ENCODE measurements at places on chromosomes 2 and 18.

- ATAC-seq = no peak
Observed at GRCh38 chr18:3442919-3443318, 7.1 kb upstream of the TGIF1 start.

GRCh38 chr2:40034801-40035200 is 255.7 kb upstream of the THUMPD2 start:
- no peak for ATAC-seq

DNA sequence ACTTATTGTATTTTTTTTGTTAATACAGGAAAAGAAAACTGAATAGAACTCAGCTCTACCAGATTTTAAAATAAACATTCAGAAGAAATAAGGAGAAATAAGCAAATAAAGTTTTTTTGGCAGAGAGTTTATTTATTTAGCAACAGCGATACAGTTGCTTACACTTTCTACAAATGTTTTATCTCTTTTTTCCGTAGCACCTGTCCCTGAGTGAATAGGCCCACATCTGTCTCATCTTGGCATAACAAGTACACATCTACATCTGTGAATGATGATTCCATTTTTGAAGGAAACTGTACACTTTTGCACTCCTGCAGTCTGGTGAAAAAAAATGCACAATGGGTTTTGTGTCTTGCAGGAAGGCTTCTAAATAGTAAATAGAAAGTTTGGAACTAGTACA is 783.6 kb upstream of the ZEB2 start:
- ATAC-seq = no peak

DNA sequence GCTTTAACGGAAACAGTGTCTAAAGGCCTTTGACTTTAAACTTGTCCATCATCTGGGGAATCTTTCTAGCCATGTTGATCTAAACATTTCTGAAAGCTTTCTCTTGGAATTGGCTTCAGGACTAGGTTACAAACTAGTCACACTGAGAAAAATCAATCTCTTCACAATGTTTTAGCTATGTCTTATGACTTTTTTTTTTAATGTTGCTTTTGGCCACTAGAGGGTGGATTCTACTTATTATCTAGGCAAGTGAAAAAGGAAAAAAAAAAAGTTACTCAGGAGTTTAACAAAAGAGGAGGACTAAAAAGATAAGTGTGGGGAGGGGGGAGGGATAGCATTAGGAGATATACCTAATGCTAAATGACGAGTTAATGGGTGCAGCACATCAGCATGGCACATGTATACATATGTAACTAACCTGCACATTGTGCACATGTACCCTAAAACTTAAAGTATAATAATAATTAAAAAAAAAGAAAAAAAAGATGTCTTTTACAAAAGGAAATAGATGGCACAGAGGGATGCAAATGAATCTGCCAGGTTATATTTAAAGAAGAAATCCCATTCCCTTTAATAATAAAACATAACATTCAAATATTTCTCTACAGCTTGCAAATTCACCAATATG is 160.4 kb upstream of the PID1 start:
- no peak for ATAC-seq

GRCh38 chr2:70906439-70907005 is 29.2 kb upstream of the ATP6V1B1 start:
- ATAC-seq = no peak

DNA sequence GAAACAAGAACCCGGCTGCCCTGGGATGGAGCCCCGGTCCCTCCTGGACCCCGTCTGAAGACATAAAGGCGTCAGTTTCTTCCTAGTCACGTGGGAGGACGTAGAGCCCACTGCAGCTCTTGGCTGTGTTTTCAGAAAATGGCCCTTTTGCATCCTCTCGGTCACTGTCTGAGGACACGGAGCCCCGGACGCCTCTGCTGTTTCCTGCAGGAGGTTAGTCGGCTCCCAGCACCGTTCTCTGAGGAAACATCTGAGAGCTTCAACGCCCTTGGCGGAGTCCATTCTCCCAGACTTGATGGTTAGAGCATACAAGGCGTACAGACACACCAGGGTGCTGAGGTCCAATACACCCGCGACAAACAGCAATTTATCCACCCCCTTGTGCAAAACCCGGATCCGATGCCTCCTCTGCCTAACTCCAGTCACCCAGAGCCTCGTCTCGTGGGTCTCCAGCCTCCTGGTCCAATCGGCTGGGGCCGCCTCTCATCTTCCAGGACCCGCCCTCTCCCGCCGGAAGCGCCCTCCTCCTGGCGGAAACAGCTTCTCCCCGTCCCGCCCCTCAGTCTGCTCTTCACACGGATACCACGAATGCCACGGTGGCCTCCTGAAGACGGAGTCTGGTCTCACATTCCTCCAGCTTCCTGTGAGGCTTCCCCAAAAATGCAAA is 119.4 kb downstream of the TMEM18 start:
- no peak for ATAC-seq
